Astrocyte of the cerebellum (primary cell): ENCODE measurements at places on chromosomes 4 and X.
A peak's percentile ranks its signal among the peaks of the same experiment; 100 is the strongest.

- DNase-seq, result peak; percentile 48
Measured at GRCh38 chr4:103934178-103934789, 214.5 kb upstream of the TACR3 start.

GRCh38 chrX:19334945-19335626, 8.6 kb upstream of the PDHA1 start:
- no peak for DNase-seq

GRCh38 chrX:13165266-13166189, 121.1 kb upstream of the FAM9C start:
- no peak for DNase-seq

DNA sequence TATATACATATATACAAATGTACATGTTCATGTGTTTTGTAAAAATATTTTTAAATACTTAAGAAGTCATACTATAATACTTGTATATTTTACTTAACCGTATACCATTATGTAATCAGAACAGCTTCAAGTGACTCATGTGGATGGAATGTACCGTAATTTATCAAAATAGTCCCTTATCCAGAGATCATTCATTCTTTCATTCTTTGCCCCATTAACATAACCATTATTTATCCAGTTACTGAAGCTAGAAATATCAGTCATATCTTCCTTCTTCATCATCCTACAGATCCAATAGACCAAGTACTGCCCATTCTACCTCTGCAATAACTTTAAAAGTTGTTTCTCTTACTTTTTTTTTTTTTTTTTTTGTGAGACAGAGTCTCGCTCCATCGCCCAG, 164.2 kb downstream of the MAB21L2 start:
- peak; percentile 8 for DNase-seq

DNA sequence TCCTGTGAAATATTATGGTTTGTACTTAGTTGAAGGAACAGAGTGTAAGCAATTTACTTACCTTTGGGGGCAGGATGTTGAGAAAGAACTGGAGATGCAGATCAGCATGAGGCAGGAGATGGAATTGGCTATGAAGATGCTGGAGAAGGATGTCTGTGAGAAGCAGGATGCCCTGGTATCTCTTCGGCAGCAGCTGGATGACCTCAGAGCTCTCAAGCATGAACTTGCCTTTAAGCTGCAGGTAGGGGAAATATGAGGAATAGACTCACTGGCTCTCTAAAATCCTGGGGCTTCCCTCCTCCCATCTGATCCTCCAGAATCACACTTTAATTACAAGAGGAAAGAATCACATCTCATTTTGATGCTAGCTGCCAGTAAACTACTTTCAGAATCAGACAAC, 51.0 kb downstream of the GRSF1 start:
- DNase-seq, result no peak

- no peak for DNase-seq
Measured at GRCh38 chr4:126733301-126733700, 899.5 kb upstream of the INTU start.

GRCh38 chr4:85489273-85489981, 14.5 kb downstream of the ARHGAP24 start:
- DNase-seq, result no peak

- no peak for DNase-seq
Measured at GRCh38 chr4:105291925-105292324, 145.2 kb downstream of the TET2 start.

- DNase-seq, result no peak
Measured at GRCh38 chr4:84792366-84793301, 173.9 kb downstream of the WDFY3 start.

GRCh38 chr4:154049457-154050181, 260.7 kb upstream of the SFRP2 start:
- no peak for DNase-seq
